Brain microvascular endothelial cell (primary cell): ENCODE measurements at places on chromosomes 6 and 20.
A peak's percentile ranks its signal among the peaks of the same experiment; 100 is the strongest.

DNA sequence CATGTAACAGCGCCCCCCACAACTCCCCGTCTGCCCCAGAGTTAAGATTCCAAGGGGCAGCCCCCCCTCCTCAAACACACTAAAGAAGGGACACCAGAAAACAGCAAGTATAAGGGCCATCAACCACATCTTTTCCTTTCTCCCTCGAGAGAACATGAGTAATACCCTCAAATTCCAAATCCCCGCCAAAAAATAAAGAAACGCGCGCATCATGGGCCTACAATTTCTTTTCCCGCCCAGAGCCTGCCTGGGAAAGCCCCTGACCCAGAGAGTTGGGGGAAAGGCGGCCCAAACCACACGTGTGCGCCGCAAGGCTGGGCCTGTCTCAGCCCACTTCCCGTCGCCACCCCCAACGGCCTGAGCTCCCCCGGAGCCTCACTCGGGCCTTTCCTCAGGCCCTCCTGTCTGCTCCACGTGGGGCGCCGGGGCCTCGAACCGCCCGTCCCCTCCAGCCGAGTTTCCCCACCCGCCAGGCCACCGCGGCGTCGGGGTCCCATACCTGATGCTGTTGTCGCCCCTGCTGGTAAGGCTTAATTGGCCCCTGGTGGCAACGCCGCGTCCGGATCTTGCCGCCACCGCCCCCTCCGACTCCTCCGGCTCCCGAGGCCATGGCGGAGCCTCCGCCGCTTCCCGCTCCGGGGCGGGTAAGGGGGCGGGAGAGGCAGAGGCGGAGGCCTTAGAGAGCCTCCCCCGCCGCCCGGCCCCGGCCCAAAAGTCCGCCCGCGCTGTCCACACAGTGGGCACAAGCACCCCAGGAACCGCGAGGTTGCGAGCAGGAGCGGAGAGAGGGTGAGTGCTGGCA is 746 bp downstream of the NUP153 start:
- DNase-seq: peak; percentile 33

- peak; percentile 33 for DNase-seq
Measured at GRCh38 chr6:35719830-35720733, 16.8 kb upstream of the ARMC12 start.

GRCh38 chr6:5090603-5091002 is 5.5 kb downstream of the PPP1R3G start:
- DNase-seq: no peak

- DNase-seq: no peak
Measured at GRCh38 chr6:15969236-15969778, 159.6 kb upstream of the MYLIP start.

GRCh38 chr6:119184008-119184648 is 105.7 kb upstream of the FAM184A start:
- DNase-seq: no peak

DNA sequence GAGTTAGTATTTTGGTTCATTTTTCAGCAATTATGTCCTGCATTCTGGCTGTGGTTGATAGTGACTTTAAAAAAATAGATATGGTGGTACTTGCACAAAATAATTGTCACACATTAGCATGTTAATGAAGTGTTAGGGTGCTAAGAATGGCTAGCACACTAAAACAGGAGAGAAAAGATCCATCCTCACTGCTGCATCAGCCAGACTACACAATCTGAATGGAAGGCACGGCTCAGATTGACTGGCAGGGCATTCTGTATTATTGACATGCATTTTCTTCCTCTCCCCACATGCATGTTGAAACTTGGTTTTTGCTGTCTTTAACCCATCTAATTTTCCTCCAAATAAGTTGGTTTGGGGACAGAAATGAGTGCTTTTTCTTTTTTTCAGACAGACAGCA is 306.3 kb downstream of the PRL start:
- no peak for DNase-seq

GRCh38 chr20:36819659-36820058 is 46.1 kb upstream of the DSN1 start:
- no peak for DNase-seq

- no peak for DNase-seq
Measured at GRCh38 chr6:73382462-73383113, 12.0 kb upstream of the DDX43 start.

DNA sequence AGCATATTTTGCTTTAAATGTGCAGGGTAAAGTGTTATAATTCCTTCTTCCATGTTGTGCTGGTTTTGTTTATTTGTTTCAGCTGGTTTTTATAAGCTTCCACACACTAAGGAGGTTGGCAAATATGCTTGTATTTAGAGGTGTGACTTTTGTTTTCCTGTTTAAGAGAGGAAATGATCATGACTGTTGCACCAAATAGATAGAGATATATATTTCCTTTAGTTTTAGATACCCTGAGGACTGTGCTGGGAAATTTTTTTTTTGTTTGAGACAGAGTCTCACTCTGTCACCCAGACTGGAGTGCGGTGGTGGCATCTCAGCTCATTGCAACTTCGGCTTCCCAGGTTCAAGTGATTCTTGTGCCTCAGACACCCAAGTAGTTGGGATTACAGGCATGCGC is 5.8 kb downstream of the TBPL1 start:
- no peak for DNase-seq

DNA sequence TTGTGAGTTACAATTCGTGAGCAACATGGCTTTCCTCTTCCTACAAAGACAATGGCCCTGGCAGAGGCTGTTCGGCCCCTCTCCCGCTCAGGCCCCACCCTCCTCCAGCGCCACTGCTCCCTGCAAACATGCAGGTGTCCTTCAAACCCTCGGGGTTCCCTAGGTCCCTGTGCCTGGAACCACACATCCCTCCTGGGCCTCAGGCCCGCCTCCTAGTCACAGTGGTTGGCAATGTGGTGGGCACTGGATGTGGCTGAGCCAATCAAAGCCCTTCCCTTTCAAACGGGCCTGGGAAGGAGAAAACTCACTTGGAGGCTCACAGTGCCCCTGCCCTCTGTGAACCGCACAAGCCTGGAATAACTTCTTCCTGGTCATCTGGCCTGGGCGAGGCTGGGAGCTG is 147.2 kb downstream of the TFAP2C start:
- no peak for DNase-seq

DNA sequence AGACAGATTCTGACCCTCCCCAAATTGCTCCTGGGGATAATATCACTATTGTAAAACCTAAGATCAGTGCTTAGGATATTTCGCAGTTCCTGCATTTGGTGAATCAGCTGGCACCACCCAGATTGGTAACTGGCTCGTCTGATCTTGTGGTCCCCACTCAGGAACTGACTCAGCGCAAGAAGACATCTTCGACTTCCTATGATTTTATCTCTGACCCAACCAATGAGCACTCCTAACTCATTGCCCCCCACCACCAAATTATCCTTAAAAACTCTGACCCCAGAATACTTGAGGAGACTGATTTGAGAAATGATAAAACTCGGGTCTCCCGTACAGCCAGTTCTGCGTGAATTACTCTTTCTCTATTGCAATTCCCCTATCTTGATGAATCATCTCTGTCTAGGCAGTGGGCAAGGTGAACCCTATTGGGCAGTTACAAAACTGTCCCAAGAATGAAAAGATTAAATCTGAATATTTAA is 55.7 kb upstream of the PRND start:
- peak; percentile 65 for DNase-seq

DNA sequence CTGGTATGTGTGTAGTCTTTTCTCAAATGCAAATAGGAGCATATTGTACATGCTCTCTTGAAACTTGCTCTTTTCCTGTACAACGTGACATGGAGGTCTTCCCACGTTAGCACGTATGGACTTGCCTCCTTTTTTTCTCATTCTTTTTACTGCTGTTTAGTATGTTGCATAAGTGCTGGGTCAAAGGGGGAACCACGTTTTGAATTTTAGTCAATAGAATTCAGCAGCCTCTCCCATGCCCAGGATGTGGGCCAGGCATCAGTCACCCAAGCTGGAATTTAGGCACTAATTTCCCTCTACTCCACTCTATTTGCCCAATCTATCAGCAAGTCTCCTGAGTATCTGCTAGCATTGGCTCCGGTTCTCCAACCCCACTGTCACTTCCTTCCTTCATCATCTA is 41.5 kb upstream of the RNF24 start:
- DNase-seq: no peak

GRCh38 chr6:162825597-162825996 is 97.8 kb downstream of the PACRG start:
- DNase-seq: no peak

DNA sequence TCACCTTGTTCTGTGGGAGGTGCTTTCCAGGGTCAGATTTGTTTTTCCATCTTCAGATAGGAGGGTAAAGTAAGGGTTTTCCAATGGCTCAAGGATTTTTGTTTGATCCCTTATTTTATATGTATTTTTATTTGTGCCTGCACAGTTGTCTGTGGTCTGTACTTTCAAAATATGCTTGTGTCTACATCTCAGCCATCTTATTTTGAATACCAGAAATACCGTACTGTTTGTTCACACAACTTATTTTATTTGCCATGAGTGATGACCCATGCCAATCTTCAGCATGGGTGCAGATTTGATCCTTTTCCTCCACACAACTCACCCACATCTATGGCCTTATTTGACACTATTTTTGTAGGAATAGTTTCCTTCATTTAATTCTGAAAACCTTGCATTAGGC is 72.2 kb upstream of the PTCHD4 start:
- DNase-seq: no peak

DNA sequence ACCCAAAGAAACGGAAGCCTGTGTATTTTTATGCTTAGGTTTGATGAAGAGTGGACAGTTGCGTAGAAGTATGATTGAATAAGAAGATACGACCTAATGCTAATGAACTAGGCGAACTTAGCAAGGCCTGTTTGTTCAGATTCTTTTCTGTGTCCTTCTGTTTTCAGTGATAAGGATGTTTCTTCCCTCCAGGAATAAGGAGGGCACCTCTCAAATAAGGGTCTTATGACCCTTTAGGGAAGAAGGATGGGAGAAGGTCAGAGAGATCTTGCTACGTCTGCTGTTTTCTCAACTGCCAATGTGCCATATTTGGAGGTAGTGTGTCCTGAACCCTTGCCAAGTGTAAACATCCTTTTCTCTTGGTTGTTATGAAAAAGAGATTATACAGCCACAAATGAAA is 524.8 kb downstream of the UTRN start:
- no peak for DNase-seq

- no peak for DNase-seq
Measured at GRCh38 chr6:100730001-100730980, 150.8 kb downstream of the ASCC3 start.

DNA sequence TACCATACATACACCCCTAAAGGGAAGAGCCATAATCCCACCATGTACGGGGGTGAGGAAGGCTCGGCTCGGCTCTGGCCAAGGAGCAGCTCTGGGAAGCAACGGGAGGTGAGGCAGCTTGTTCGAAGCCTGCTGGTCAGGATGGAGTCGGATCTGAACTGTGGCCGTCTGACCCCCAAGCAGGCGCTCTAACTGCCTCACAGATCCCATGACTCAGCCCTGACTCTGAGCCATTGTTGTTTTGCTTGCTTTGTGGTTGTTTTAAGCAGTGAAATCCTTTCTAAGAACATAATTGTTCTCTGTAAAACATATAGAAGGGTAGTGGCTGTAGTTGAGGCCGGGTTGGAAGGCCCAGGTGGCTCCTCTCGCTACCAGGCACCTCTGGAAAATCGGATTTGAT is 10.9 kb downstream of the C6orf132 start:
- peak; percentile 90 for DNase-seq
